KBM-7 (cell line): ENCODE measurements at places on chromosomes 3 and 15.
A peak's percentile ranks its signal among the peaks of the same experiment; 100 is the strongest.

DNA sequence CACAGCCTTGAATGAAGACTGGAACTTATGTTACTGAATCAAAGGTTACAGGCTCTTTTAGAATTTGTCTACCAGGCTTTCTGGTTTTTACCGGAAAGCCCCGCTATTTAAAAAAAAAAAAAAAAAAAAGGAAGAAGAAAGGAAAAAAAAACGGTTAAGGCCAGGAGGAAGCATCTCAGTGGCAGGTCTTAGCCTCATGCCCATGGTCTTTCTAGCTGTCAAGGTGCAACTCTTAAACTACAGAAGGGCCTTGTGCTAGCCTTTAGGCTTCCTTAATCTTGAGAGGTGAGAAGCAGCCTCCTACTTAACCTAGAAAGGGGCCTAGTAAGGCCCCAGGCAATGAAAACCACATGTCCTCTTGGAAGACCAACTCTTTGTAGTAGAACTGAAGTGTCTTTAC, 77.5 kb downstream of the TBC1D5 start:
- DNase-seq, result peak; percentile 69

DNA sequence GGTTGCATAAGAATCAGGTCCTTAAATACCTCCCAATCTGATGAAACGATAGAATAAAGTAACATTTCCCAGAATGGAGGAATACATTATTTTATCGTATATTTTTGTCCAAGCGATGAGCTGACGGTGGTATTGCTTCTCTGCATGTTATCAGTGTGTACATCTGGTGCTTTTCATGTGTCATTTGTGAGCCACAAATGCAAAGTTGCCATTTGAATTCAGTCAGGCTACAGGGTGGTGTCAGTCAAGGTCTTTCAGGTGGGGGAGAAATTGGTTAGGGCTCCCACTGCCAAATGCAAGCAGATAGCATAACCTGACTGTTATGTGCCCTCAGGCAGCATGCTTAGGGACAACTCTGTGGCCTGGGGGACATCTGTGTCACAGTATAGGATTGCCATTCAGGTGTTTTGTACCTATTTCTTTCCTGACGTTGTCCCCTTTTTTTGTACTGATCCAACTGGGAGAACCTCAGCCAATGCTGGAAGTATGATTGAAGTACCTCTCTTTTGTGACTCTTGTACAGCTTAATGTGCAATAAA, 26.5 kb upstream of the TIMP4 start:
- DNase-seq, result no peak

GRCh38 chr3:194690501-194691372, 5.1 kb downstream of the FAM43A start:
- DNase-seq, result peak; percentile 43

GRCh38 chr15:88233921-88234320, 22.6 kb downstream of the NTRK3 start:
- DNase-seq, result no peak

- DNase-seq, result peak; percentile 56
These were observed at the start of gene ONECUT1 for GRCh38 chr15:52790169-52790708. Gene ONECUT1, minus strand, starts transcription at chr15:52790336. Its CDS starts 452 bp downstream, at chr15:52789884.

DNA sequence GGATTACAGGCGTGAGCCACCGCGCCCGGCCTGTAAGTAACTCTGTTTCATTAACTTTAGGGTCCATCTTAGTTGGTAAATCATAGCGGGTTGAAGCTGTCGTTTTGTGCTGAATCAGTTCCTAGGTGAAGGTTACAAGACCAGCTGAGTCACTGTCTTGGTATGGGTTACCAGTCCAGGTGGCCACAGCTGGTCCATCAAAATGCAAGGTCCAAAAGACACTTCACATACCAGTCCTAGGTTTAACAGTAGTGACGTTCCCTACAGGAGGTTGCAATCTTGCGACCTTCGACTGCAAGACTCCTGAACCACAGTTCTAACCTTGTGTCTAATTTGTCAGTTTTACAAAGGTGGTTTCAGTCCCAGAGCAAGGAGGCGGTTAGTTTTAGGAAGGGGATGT, 160.1 kb upstream of the ATP10A start:
- DNase-seq, result no peak

DNA sequence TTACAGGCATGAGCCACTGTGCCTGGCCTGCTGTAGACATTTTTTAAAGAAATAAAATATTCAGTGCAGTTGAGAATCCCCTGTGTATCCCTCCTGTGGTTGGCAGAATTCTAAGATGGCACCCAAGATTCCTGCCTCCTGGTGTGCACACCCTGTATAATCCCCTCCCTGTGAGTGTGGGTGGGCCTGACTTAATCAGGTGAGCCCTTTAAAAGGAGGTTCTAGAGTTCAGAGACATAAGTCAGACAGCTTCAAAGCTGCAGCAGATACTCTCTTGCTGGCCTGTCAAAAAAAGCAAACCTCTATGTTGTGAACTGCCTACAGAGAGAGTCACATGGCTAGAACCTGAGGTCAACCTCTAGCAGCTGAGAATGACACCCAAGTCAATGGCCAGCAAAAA, 7.0 kb upstream of the VIPR1 start:
- no peak for DNase-seq

GRCh38 chr15:58987491-58988005, at the start of gene RNF111:
Gene RNF111, plus strand, starts transcription at chr15:58987663. Its CDS starts 43,160 bp downstream, at chr15:59030823.
- DNase-seq, result peak; percentile 94

DNA sequence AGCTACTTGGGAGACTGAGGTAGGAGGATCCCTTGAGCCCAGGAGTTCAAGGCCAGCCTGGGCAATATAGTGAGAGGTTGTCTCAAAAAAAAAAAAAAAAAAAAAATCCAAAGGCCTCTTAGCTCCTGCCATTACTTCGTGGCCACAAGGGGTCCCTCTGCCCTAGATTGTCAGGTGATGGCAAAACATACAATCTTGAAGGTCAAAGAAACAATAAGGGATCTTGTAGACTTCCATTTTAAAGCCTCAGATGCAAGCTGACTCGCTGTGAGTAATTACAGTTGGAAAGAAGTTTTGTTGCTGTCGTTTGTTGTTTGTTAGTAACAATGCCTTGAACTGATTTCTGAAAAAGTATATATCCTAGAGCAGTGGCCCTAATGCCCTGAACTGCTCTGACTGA, 55.9 kb upstream of the PLCL2 start:
- DNase-seq, result peak; percentile 60

DNA sequence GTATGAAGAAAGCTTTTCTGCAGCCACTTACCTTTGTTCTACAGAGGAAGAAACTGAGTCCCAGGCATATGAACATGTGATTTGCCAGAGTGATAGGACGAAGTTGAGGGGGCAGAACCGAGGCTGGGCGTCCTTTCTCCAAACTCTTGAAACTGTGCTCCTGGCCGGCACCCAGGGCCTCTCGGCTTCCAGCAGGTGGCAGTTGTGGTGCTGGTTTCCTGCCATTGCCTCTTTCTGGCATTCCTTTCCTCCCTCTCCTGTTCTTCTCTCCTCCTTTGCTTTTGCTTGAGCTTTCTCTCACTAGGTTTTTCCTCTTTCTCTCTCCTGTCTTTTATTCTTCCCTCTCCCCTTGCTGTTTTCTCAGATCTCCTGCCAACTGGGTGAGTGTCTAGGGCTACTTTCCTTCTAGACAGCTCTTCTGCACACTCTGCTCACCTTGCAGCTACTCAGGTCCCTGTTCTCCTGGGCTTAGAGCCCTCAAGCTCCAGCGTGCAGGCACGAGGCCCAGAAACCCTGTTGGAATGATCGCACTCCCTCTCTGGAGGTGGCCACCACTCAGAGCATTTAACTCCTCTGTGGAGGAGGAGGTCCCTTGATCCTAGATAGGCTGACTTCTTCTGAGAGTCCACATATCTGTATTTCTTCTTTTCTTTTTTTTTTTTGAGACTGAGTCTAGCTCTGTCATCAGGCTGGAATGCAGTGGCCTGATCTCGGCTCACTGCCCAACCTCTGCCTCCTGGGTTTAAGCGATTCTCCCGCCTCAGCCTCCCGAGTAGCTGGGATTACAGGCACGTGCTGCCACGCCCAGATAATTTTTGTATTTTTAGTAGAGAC, 26.2 kb downstream of the TRAK1 start:
- DNase-seq, result no peak

GRCh38 chr3:15097891-15098290, 1.1 kb downstream of the RBSN start:
- peak; percentile 95 for DNase-seq

GRCh38 chr3:159916052-159916451, 72.6 kb upstream of the IL12A start:
- no peak for DNase-seq

DNA sequence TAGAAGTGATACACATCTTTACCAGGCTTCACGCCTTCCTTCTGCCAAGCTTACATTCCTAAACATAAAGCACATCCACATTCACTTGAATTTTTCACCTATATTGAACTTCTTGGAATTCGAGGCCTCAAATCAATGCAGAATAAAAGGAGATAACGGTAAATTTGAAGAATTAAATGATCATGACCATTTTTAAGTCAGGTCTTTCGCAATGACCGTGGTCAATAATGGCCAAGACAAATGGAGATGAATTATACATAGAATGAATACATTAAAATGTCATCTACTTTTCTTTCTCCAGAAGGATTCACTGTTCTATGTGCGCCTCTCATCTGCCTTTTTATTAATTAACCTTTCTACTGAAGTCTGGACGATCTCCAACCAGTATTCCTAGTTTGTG, 5.3 kb upstream of the GOLGA8A start:
- DNase-seq, result no peak

GRCh38 chr3:11944052-11944673, 60.0 kb upstream of the SYN2 start:
- DNase-seq, result peak; percentile 49

GRCh38 chr3:57133157-57133556, 32.0 kb downstream of the IL17RD start:
- DNase-seq, result no peak

DNA sequence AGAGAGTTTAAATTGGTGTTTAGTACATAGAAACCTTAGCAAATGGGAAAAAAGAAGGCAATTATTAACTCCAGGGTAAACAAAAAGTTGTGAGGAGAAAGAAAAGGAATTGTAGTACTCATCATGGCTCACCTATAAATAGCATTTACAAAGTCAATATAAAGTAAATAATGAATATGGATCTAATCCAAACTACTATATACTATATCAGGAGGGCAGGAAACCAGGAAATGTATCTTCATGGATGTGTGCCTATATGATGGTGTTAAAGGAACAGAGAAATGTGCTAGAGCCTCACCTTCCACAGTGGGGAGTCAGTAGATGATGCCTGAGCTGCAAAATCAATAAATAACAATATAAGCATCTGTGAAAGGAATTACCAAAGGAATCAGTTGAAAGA, 208.9 kb downstream of the FAM43A start:
- DNase-seq, result no peak

DNA sequence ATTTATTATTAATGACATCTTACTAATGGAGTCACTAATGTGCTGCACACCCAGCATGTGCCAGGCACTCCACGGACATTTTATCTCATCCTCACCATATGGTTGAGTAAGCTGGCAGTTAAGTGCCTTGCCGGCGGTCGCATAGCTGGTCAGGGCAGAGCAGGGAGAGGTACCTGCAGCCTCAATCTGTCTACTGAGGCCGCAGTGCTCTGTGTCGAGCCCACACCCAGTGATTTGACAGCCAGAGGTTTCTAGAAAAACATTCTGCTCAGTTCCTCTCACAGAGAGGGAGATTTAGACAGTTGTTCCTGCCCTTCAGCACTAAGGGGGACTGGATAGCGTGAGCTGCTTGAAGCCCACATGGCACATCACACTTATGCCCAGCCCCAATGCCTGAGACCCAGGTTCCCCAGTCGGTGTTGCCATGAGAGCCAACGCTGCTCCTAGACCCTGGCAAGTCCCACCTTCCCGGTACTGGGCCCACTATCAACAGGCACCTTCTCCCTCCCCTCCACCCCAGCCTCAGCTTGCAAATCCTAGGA, 2.6 kb downstream of the LIPC start:
- no peak for DNase-seq

- DNase-seq, result peak; percentile 82
These were observed 42.3 kb downstream of the KLHL6 start for GRCh38 chr3:183513046-183513706.

GRCh38 chr3:179308001-179308400, 14.8 kb upstream of the ZNF639 start:
- DNase-seq, result no peak

GRCh38 chr15:40045572-40046217, 6.7 kb upstream of the SRP14 start:
- no peak for DNase-seq

DNA sequence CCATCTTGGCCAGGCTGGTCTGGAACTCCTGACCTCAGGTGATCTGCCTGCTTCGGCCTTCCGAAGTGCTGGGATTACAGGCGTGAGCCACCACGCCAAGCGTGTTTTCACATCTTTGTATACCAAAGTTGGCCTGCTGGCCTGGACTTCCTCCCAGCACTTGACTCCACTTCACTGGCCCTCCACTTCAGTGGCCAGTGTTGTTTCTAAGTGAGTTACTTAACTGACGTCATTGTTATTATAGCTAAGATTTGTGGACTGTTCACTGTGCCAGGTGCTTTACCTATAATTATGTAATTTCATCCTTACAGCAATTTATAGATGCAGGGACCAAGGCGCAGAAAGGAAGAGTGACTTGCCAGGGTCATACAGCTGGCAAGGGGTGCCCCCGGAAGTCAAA, 52.0 kb downstream of the HRH1 start:
- no peak for DNase-seq

- peak; percentile 93 for DNase-seq
These were observed 22.4 kb downstream of the LIPC start for GRCh38 chr15:58453931-58454793.

- DNase-seq, result no peak
These were observed 73.2 kb downstream of the TLE3 start for GRCh38 chr15:70024521-70024920.

- no peak for DNase-seq
These were observed 51.5 kb downstream of the TGFBR2 start for GRCh38 chr3:30657914-30658313.

DNA sequence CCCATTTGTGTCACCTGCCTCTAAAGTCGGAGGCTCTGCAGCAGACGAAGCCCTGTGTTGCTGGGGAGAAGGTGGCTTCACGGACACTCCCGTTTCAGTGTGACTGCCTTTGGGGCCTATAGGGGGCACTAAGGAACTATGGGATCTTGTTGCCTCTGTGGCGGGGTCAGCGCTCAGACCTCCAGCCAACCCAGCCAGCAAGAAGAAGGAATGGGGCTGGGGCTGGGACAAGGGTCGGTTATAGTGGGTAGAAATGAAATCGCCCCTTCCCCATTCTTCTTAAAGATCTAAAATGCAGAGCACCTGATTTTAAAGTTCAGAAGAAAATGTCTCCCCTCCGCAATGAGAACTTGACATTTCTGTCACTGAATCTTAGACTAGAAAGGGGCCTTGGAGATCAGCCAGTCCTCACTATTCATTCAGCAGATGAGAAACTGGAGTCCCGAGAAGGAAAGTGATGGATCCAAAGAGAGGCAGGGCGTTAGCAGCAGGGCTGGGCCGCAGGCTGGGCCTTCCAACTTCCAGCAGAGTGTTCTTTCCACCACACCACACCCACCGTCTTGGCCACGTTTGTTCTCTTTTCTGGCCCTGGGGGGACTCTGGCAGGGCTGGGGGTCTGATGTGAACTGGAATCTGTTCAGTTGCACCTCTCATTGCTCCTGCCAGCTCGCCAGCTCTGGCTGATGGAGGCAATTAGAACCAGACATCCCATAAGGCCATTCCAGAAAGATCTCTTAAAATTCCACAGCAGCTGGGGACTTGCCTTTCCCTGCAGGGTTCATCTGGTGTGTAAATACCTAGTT, 195.4 kb downstream of the OPA1 start:
- DNase-seq, result peak; percentile 72
